ENCODE measurements at places on chromosomes 2 and 18.

- no peak for DNase-seq
Observed at GRCh38 chr2:164569378-164569777, 51.9 kb downstream of the GRB14 start.

GRCh38 chr2:191836471-191836852, 10.4 kb downstream of the CAVIN2 start:
- DNase-seq, result no peak

DNA sequence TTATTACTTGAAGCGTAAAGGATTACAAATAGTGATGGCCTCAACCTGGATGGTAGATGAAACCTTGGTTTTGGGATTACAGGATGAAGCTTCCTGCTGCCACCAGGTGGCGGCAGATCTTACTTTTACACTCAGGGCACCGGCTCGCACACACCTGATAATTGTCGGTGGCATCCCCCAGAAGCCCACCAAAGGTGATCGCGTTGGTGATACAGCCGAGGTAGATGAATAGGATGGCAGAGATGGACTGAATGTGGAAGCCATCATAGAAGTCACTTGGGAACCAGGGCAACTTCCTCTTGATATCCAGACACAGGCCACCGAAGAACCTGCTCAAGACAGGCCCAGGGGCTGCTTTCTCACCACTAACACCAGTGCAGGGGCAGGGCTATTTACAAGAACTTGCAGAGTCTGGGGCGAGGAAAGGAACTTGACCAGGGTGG, 51.8 kb downstream of the MTHFD2 start:
- DNase-seq, result peak; percentile 20

DNA sequence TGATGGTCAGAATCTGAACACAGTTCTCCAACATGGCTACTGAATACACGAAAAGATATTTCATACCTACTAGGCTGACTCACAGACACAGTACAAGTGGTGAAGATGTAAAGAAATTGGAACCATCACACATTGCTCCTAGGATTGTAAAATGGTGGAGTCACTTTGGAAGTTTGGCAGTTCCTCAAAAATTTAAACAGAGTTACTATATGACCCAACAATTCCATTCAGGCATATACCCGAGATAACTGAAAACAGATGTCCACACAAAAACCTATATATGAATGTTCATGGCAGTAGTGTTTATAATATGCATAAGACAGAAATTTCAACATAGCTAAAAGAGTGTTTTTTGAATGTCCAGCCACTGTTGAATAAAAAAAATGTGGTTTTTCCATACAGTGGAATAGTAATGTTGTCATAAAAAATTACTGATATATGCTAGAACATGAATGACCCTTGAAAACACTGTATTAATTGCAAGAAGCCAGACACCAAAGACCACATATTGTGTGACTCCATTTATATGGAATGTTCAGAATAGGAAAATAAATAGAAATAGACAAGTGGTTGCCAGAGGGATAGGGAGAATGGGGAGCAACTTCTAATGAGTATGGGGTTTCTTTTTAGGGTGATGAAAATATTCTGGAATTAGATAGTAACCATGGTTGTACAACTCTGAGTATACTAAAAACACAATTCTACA, 10.1 kb downstream of the RMP24 start:
- DNase-seq, result no peak

GRCh38 chr2:234996069-234996940, 44.5 kb downstream of the SH3BP4 start:
- DNase-seq, result no peak

DNA sequence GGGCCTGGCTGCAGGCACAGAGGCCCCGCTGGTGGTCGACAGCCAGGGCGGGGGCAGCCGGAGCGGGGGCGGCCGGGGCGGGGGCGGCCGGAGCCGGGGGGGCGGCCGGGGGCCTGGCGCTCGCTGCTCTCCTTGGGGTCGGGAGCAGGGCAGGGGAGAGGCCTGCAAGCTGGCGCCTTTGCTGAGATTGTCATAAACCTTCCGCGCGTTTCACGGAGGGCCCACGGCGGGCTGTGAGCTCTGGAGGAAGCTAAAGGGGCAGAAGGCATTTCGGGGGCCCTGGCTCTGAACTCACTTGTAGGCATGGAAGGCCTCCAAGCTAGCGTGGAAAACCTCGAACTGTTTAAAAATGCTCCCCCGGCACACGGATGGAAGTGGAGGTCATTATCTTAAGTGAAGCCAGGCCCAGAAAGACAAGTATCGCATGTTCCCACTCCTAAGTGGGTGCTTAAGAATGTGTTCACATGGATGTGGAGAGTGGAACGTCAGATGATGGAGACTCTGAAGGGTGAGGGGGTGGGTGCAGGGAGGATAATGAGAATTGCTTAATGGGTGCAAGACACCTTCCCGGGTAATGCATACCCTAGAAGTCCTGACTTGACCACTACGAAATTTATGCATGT, 629 bp downstream of the PRELID3A start:
- no peak for DNase-seq

DNA sequence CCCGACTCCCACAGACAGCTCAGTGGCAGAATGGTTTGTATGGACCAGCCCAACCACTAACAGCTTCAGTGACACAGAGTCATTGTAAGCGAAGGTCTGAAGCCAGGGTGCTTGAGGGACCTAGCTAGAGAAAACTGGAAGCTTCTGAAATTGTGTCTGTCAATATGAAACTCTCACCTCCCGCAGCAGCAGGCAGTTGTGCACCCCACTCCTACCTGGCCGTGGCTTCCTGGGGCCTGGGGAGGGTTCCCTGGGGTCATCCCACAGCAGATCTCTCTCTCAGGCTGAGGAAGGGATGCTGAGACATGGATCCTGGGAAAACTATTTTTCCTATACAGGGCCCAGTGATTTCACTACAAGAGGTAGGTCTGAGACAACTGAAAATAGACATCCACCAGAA, 229.5 kb downstream of the TFCP2L1 start:
- no peak for DNase-seq

GRCh38 chr18:63956755-63957154, 7.7 kb downstream of the HMSD start:
- DNase-seq, result no peak

DNA sequence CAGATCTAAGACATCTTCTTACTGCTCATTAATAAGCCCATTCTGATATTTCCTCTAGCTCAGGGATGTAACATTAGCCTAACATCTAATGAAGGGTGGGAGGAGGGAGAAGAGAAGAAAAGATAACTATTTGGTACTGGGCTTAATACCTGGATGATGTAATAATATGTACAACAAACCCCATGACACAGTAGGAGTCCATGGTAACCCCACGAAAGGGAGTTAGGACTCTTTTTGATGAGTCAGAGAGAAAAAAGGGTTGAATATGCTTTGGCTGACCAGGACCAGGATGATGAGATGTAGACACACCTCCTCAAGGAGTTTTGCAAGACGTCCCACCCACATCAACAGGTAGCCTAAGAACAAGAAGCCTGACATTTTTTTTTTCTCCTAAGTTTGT, 34.4 kb upstream of the DLX2 start:
- no peak for DNase-seq

DNA sequence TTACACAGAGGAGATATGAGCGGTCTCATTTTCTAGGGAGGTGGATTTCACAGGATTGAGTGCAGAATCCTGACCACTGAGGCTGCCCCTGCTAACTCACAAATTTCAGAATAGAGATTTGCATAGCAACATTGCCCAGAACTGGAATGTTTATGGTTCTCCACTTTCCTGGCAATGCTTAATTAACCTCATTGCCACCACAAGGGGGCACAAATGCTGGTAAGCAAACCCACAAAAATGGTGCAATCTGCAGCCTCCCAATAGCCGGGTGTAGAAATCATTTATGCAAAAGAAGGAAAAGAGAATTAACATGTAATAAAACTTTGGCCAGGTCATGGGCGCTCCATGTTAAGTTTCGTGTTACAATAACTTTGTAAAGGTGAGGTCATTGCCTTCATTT, 112.4 kb downstream of the CYRIA start:
- no peak for DNase-seq

DNA sequence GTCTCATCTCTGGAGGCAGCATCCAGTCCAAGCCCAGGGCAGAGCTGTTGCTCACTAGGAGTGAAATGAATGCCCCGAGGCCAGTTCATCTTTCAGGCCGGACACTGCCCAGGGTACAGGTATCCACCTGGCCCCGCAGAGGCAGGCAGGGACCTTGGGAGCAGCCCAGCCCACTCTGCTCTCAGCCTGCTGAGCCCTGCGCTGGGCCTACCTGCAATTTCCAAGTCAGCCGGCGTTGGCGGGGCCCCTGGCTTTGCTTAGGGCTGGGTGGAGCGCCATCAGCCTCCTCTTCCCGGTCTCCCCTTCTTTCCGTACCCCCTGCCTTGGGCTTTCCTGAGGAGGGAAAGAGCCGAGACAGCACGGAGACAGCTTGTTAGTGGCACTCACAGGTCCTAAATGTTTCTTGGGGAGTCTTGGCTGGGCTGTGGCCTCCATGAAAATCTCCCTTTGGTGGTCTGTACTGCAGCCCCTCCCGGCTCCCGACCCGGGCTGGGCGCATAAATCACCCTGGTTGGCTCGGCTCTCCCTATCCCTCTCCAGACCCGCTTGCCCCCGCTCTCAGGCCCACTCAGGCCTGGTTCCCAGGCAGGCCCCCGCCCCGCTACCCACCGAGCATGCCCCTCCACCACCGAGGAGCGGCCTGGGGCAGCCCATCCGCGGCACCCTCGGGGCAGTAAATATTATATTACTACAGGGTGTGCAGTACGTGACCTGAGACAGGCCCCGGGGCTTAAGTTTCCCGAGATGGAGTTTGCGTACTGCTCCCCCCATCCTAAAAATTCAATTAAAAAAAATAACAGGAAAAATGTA, 106.7 kb downstream of the DYSF start:
- no peak for DNase-seq

DNA sequence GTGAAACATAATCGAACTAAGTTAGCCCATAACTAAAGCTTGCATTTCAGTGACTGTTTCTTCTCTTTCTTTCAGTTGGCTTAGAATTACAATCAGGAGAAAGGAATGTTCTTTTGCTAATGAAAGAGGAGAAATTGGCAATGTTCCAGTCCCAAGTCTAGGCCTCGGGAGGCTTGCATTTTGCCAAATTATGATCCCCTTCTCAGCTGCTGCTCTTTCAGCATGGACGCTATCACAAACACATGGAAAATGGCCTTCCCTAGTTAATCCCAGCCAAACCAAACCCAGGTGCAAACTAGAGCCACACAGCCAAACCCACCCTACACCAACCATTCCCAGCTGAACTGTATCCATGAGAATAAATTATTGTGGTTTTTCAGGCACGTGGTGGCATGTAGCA, 605.2 kb upstream of the LRRTM4 start:
- no peak for DNase-seq

DNA sequence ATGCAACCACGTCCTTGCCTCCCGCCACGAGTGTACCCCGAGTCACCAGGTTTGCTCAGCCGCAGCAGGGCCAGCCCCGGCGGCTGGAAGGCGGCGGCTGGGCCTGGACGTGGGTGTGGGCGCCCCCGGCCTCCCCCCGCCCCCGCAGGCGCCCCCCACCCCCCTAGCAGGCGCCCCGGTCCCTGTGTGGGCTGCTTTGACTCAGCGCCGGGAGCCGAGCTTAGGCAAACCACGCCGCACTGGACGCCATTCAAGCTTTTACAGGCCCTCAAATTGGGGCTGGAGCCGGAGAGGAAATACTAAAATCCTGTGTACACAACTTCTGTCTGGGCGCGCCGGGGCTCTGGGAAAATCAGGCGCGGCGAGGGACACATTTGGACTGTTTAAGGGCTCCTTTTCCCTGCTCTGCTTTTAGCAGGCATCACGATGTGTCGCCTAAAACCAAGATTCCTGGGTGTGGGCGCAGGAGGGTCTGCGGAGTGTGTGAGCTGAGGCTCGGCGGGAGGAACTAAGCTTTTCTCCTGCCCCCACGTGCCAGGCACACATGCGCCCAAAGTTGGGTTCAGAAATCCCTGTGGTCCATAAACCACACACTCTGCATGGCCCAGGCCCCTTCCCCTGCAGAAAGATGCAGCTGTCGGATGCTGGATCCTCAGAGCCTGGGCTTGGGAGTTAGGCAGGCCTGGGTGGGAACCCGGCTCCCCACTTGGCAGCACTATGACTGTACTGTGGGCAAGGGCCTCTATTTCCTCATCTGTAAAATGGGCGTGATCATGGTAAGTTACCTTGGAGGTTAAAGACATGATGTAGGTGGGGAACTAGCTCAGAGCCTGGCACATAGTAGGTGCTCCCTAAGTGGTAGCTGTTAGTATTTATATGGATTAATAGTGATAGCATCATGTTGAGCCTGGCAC, 57.6 kb downstream of the ATOH8 start:
- no peak for DNase-seq

DNA sequence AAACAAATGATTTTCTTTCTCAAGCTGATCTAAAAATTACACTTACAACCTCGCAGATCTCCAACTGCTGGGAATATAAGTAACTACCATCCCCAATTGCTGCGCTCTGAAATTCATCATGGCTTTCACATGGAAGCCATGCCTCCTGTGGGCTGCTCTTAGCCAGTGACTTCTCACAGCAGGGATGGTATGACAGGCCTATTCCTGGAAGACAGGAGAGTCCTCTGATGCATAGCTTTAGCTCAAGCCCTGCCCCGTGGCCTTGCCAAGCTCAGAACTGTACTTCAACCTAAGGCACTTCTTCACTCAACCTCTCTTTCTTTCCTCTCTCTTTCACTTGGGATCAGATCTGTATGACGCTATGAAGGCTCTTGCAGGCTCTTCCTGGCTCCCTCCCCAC, 12.6 kb upstream of the ELAC1 start:
- DNase-seq, result no peak

- no peak for DNase-seq
Observed at GRCh38 chr18:28109781-28110560, 67.0 kb downstream of the CDH2 start.

DNA sequence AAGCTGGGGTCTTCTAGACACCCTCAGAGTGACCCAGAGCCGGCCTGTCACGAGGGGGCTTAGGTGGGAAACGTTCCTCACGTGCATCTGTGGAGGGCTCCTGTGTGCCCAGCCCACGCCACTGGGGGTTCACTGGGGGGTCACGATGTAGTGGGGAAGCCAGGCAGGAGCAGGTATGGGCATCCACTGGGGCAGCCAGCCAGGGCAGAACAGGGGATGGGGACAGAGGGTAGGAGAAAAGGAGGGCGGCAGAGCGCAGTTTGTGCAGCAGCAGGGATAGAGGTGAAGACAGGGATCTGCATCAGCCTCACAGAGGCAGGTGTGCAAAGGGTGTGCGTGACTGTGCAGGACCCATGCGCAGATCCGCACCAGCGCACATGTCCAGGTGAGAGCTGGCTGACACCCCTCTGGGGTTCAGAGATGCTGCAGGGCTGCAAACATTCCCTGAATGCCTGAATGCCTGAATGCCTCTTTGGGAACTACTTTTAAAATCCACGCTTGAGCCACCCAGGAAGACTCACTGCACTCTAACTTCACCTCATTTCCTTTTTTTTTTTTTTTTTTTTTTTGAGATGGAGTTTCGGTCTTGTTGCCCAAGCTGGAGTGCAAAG, 10.0 kb downstream of the PNKD start:
- no peak for DNase-seq

DNA sequence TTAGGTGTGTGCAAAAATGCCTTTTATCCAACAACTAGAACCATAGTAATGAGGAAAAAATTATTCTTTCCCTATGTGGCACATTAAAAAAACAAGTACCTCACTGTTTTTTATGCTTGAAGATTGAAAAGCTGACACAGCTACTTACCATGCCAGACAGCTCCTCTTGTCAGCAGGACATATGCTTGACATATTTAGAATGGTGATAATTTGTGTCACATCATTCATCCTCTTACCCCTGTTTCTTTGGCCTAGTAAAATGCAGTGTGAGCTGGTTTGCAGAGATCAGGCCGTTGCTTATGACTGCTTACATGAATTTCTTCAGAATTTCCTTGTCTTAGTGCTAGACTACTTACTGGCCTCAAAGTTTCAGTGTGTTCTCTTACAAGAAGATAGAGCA, 869.9 kb downstream of the LRP1B start:
- no peak for DNase-seq

Measured in stimulated activated naive CD4-positive, alpha-beta T cell treated with Interleukin-2 at 50 U/mL for 16 hours (primary cell).